Mucosa of gallbladder (tissue), 1 donor: ENCODE measurements at places on chromosomes 5 and 9.

DNA sequence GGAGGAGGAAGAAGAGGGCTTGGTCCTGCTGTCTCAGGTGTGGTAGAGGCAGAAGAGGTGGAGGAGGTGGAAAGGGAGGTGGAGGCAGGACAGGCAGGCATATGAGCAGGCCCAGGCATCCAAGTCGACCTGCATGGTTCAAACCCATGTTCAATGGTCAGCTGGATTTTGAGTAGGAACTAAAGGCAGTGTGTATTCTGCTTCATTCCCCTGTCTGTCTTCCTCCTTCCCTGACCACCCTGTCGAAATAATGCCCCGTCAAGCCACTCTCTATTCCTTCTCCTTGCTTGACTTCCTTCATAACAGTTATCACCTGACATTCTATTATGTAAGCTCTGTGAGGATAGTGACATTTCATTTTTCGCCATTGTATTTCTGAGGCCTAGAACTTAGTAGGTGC is 34.8 kb downstream of the ATP6V0E1 start:
- DNase-seq = no peak

DNA sequence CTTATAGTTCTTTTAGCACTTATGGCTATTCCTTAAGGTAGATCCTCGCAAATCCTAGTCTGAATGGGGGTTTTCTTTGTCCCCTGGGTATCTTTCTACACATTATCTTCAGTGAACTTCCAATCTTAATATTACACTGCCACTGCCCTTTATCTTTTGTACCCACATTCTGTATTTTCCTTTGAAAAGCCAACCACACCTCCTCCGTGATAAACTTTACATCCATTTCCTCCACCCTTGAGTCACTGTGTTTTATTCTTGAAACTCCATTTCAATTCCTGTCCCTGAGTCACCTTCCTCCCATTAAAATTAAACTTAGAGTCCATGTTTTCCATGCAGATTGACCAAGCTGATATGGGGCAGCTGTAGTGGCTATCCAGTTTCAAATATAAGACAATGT is 43.2 kb upstream of the RICTOR start:
- DNase-seq = no peak

GRCh38 chr5:124370601-124371000 is 375.8 kb downstream of the ZNF608 start:
- no peak for DNase-seq

- DNase-seq = no peak
These were observed 195.7 kb downstream of the PALM2AKAP2 start for GRCh38 chr9:109975574-109976295.
